ENCODE measurements at places on chromosomes 5 and 9.

- no peak for DNase-seq
Observed at GRCh38 chr5:175541264-175541663, 62.9 kb downstream of the SFXN1 start.

- DNase-seq, result no peak
Observed at GRCh38 chr5:81068063-81068462, 107.9 kb downstream of the RASGRF2 start.

DNA sequence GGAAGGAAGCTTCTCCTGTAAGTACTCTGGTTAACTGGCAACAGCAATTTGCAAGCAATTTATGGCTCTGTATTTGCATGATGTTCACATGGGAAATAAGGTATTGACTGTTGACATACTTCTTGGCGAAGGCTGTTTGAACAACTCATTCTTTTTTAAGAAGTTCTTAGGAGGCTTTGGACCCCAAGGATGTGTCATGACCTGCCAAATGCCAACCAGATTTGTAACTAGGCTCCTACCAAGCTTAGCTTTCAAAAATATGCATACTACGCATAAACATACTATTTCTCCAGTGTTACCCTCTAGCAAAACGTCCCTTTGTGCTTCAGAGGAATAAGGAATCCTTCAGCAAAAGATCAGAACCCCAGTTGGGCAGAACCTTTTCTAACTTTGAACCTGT, 165.2 kb upstream of the MSX2 start:
- DNase-seq, result no peak

GRCh38 chr9:95605816-95606488, 89.2 kb upstream of the PTCH1 start:
- DNase-seq, result no peak

DNA sequence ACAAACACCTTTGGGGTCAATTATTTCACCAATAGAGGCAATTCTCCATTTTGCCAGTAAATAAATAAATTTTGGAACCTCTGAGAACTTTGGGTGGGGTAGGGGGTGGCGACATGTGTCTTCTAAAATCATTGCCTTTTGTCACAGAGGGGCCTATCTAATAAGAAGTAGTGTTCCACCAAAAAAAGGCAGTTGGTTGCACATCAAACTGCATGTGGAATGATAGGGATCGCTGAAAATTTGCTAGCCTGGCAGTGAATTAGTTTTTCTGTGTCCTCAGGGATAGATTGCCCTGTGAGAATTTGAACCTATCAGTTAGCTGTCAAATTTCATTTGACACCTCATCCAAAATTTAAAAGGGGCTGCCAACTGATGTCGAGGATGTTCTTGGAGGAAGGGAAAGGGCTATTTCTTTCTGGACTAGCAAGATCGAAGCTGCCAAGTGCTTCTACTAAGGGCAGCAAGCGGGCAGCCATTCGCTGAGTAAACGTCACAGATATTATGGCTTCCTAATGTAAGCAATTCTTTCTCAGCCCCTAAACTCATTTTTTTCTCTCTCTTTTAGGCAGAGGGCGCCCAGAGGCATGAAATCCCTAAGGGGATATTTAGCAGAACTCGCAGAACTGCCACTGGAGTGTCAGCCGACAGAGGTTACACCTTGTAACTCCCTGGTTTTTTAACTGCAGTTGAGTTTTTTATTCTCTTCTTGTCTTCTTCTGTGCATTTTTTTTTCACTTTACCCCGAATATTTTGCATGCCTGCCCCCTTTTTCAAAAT, 2208.1 kb upstream of the WWC1 start:
- no peak for DNase-seq

Data from right cardiac atrium (tissue), 5 donors.